Stimulated activated CD8-positive, alpha-beta memory T cell treated with anti-CD3 and anti-CD28 coated beads, Interleukin-2, amount 100 ng/mL, for 1 hour (primary cell): ENCODE measurements at places on chromosomes 7 and 10.
A peak's percentile ranks its signal among the peaks of the same experiment; 100 is the strongest.

DNA sequence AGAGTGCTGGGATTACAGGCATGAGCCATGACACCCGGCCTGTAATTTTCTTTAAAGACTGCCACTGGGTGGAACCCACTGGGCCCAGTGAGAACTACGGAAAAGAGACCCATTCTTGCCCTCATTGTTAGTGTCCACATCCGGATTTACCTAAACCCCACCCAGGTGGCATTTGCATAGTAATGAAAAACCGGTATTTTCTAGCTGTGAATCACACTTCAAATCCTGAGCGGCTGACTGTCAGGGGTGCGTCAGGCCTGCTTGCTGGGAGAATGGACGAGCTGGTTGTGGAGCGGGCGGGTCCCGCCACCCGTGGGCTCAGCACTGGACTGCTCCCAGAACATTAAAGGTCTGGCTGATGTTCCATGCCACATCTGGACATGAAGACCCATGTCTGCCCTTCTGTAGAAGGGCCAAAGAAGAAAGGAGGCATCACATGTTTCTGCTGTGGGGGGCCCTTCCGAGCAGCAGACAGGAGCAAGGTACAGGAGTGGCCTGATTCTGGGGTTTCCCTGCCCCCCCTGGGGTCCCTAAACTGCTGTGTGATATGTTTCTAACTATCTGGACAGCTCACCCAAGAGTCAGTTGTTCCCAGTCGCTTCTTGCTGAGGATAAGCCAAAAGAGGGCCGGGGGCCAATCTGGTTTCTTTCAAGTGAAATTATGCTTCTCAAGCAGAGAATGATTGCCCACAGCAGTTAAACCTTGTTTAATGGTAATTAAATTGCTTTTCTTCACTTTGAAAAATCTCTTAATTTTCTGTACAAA, 46.4 kb downstream of the KIAA1217 start:
- DNase-seq, result no peak

DNA sequence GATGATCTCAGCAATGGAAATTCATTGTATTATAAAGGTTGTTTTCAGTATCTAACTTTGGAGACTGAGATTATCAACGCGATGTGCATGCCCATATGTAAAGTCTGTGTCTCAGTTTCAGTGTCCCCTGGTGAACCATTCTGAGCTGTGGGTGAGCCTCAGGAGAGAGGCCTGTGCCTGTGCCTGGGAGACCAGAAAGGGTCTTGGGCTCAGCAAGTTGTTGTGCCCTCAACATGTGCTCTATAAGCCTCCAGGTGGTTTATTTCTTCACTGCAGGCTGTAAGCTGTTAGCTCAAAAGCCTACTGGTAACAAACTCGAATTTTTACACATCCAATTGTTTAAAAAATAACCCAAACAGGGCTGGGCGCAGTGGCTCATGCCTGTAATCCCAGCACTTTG, 151.9 kb downstream of the PKD1L1 start:
- DNase-seq, result no peak

- DNase-seq, result no peak
Observed at GRCh38 chr10:17233286-17233991, 5.4 kb downstream of the VIM start.

DNA sequence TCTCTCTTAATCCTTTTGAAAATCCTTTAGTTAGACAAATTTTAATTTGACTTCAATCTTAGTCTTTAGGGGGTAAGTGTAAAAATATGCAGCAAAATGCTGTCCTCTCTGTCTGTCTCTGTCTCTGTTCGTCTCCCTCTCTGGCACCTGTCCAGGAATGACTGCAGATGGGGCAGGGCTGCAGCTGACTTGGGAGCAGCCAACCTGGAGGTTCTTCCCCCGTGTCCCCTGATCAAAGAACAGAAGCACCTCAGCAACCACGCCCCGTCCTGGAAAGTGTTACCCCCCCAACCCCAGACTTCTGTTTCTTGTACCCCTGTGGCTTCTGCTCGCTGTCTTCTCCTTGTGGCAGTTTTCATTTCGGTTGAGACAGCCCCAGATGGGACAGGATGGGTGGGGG, 141.6 kb upstream of the NPS start:
- no peak for DNase-seq

- DNase-seq, result no peak
Observed at GRCh38 chr10:11411926-11412545, 199.4 kb downstream of the USP6NL start.

GRCh38 chr10:21141946-21142492, 244.9 kb upstream of the NEBL start:
- DNase-seq, result no peak

- DNase-seq, result no peak
Observed at GRCh38 chr7:102967798-102968197, 55.0 kb downstream of the LRRC17 start.

DNA sequence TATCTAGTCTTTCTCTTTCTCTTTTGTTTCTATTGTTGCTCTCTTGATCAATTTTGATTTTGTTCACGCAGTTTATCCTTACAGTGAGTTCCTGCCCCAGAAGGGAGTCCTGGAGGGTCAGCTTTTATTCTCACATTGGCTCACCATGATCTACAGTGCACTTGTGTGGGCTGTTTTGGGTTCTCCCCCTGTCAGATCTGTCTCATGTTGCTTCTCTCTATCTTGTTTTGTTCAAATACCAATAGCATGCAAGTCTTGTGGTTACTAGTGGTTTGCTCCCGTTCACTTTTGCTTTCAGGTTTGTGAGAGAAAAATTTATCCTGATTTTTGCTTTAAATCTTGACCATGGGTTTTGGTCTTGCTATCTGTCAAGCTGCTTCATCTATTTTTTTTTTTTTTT, 74.3 kb downstream of the PTN start:
- DNase-seq, result no peak

- no peak for DNase-seq
Observed at GRCh38 chr10:126161691-126162090, 226.6 kb downstream of the ADAM12 start.

- DNase-seq, result no peak
Observed at GRCh38 chr10:129169115-129169514, 297.9 kb upstream of the MGMT start.

DNA sequence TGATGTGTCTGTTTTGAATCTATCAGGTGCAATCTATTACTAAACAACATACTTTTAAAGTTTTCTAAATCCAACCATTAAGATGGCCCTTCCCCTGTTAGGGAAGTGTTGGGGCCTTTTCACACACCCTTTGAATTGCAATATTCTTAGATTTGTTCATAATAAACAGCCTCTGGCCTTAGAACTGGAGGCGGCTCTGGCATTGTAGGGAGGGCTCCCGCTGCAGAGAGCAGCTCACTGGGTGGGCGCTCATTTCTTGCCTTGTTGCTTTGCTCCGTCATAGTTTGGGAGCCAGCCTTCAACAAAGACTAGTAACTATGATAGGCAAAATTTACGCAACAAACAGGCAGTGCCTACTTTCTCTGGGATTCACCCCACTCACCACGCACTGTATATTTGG, 4.2 kb upstream of the HOXA10 start:
- DNase-seq, result no peak

GRCh38 chr10:92851003-92851402, 2.7 kb downstream of the EXOC6 start:
- no peak for DNase-seq

DNA sequence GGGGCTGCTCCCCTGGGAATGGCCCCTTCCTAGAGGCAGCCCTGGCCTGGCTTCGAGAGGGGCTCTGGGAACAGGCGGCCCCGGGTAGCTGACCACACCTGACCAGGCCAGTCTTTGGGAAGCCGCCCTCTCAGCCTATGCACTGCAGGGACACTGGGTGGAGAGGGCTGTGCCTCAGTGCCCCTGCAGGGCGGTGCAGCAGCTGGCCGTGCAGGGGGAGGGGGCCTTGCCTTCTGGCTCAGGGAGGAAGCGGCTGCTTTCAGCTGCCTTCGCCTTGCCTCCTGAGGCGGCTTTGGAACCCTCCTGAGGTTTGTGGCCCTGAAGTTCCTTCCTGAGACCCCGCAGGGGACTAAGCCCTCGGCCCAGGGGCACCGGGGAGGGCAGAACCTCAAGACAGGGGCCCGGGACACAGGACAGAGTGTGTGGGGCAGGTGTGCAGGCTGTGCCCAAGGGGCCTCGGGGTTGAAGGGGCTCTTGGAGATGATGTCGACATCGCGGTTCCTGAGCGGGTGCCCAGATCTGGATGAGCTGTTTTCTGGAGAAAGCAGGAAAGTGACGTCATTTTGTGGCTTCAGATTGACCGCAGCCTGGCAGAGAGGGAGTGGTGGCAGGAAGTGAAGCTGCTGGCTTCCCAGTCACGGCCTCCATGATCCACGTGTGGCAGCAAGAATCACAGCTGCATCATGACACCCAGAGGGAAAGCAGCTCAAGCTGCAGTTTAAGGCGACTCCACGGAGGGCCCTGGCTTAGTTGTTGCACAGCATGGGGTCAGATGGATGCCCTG, 17.7 kb downstream of the ADAM8 start:
- peak; percentile 66 for DNase-seq

DNA sequence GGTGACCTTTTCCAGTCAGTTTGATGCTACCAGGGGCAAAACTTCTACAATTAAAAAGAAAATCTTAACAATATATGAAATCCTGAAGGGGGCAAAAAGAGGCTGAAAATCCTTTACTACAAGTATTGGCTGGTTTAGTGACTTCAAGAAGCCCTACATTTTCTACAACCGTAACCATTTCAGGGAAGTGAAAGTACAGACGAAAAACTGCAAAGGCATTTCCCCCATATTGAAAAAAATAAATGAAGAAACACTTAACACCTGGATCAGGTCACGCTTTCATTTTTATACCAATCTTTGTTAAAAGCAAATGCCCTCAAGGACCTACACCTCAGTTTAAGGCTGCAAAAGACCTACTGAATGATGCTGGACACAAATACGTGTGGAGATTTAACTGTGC, 38.6 kb downstream of the IL6 start:
- DNase-seq, result no peak

- no peak for DNase-seq
Observed at GRCh38 chr7:84040355-84040754, 154.2 kb downstream of the SEMA3A start.

DNA sequence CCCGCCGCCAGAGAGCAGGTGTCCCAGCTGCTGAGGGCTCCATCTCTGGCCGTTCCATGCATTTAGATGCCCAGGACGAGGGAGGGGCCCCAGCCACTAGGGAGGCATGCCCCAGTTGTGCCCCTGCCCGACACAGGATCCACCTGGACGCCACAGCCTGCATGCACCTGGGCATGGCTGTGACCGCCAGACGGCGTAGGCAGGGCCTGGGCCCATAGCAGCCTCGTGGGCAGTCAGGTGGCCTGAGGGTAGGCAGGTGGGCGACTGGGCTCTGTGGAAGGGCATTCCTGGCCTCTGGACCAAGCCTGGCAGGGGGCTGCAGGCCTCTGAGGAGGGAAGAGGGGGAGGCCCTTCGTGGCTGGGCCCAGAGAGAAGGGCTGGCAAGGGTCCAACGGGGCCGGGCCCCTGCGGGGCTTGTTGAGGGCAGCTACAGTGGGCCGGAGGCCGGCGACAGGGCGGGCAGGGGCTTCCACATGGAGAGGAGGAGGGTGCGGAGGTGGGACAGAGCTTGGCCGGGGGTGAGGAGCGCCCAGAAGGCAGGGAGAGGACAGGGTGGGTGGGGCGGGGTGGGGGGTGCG, 76.0 kb upstream of the NKX6-2 start:
- DNase-seq, result no peak

DNA sequence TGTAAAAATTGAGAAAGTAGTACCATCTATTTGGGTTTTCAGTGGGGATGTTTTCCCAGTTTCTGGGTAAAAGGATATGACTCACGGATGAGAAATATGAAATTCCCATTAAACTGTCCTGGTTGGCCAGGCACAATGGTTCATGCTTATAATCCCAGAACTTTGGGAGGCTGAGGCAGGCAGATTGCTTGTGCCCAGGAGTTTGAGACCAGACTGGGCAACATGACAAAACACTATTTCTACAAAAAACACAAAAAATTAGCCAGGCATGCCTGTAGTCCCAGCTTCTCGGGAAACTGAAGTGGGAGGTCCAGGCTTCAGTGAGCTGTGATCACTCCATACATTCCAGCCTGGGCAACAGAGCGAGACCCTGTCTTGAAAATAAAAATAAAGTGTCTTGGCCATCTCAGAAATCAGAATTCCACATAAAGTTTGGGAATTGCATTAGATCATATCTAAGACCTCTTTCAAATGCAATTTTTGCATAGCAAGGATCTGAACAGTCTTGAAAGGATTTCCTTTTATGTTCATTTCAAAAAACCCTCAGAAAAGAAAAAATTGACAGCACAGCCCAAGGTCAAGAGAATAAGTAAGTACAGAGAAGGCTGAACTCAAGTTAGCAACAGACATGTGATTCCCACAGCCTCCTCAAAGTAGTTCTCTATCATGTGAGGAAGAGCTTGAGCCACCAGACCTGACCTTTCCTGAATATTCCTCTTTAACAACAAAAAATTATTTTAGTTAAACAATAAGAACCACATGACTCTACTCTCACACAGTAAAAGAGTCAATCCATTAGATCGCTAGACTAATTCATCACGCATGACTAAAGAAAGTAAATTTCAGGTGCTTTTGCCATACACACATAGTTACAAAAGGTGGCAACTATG, 141.5 kb upstream of the CAV2 start:
- DNase-seq, result no peak

- DNase-seq, result no peak
Observed at GRCh38 chr7:102982235-102982634, 69.4 kb downstream of the LRRC17 start.

GRCh38 chr7:78970440-78970916, 483.0 kb downstream of the MAGI2 start:
- no peak for DNase-seq

- no peak for DNase-seq
Observed at GRCh38 chr7:151248346-151249033, at the start of gene SMARCD3. Gene SMARCD3 (minus strand): TSS chr7:151248694. CDS start chr7:151248562, 132 bp downstream.

- DNase-seq, result no peak
Observed at GRCh38 chr10:123904834-123905409, 13.3 kb upstream of the CPXM2 start.

- no peak for DNase-seq
Observed at GRCh38 chr7:33273356-33273755, 144.0 kb downstream of the BBS9 start.

DNA sequence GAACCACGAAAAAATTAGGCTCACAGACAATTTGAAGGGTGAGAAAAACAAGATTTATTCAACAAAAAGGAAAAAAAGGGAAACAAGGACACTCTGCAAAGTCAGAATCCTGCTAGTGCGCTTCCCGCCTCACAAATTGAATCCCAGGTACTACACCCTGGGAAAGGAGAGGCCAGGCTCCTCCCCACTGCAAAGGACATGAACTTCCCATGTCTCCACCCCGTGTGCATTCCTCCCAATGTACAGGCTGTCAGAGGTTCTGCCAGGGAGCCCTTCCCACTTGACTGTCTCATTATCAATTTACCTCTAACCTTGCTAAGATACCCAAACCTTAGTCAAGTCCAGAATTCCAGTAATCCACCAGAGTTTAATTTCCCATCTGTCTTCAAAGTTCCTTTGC, 70.4 kb upstream of the CDK1 start:
- DNase-seq, result no peak

- DNase-seq, result no peak
Observed at GRCh38 chr7:1668396-1669063, 1.5 kb upstream of the ELFN1 start.
